Activated naive CD8-positive, alpha-beta T cell treated with anti-CD3 and anti-CD28 coated beads for 36 hours (primary cell): ENCODE measurements at places on chromosomes 12 and 14.
A peak's percentile ranks its signal among the peaks of the same experiment; 100 is the strongest.

- DNase-seq, result no peak
These were observed 124.6 kb downstream of the KICS2 start for GRCh38 chr12:64097366-64098105.

DNA sequence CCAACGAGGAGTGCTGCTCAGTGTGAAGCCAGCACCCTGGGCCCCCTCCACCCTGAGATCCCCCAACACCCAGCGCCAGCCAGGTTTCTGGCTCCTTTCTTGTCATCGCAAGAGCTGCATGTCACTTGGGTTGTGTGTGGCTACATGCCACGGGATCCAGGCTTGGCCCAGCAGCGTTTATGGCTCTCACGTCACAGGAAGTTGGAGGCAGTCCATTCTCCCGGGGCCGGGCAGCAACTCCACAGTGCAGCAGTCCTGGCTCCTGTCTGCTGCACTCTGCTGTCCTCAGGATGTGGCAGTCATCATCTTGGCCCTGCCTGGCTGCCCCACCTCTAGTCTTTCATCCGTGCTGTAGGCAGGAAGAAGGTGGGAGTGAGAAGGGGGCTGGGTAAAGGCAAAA, 78.3 kb downstream of the AACS start:
- no peak for DNase-seq

DNA sequence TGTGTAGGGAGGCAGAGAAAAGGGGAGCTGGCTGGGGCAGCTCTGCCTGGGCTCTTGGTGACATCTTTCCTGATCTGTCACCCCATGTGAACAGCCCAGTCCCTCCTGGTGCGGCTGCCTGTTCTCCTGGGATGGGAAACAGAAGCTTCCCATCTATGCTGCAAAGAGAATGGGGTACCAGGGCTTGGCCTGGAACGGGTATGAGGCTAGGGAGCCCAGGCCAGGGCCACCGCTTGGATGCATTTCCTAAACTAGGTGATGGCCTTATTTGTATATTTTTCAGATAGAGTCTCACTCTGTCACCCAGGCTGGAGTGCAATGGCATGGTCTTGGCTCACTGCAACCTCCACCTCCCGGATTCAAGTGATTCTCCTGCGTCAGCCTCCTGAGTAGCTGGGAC, 48.6 kb upstream of the PRMT8 start:
- DNase-seq, result no peak

DNA sequence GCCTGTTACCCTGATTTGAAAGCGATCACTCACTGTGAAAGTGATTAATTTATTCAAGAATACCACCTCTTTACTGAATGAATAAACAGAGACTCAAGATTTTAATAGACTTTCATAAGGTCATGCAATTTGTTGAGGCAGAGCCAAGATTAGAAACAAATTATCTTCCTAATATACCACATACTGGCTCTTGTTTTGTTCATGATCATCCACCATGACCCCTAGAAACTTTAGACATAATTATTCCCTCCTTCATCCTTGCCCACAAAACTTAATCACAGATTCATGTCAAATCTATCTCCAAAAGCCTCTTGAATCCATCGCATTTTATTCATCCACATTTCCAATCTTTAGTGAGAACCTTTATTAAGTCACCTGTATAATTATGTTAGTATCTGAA, 152.3 kb downstream of the ATXN7L3B start:
- no peak for DNase-seq

GRCh38 chr14:76257842-76258397, 106.2 kb downstream of the GPATCH2L start:
- DNase-seq, result no peak

DNA sequence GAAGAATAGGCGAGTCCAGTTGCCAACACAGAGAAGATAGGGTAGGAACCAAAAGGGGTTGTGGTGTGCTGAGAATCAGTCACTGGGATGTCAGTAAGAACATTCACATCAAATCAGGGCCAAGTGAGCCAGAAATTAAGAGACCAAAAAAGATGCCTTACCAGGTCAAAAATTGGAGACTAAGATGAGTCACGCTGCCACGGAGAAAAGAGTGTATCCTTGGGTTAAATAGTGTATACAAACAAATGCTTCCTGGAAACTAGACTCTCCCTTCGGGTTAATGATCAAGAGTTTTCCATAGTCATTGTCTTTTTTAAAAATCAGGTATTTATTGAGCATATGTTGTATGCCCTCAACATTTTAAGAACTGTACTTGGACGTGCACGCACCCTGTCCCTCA, 45.2 kb upstream of the BAZ1A start:
- DNase-seq, result no peak

DNA sequence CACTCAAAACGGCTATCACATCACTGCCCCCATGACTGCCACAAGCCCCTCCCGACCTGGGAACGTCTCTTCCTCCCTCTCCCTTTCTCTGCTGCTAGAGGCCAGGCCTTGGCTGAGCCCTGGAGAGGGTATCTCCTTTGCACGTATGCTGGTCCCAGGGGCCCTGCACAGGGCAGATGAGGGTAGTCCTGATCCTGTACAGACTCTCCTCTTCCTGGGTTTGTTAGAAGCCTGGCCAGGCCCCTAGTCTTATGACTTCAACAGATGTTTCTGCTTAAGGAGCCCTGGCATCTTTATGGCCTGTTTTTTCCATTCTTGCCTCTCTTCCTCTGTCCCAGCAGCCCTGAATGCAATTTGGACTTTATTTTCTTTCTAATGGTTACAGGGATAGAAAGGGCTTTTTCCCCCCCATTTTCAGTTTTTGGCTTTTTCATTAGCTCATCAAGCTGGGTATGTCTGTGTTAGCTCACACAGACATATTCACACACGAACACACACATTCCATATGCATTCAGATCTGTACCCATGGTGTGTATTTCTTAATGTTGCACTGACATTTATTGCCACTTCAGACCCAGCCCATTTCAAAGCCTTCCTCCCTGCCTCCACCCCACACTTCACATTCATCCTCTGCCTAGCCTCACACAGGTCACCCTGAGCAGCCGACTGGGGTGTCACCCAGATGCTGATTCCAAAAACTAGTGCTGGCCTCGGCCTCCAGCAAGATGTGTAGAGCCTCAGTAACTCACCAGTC, 203.2 kb downstream of the ZFP36L1 start:
- no peak for DNase-seq

GRCh38 chr12:5716201-5716600, 228.9 kb downstream of the ANO2 start:
- DNase-seq, result no peak

GRCh38 chr12:14367040-14367661, 1.7 kb downstream of the ATF7IP start:
- no peak for DNase-seq

DNA sequence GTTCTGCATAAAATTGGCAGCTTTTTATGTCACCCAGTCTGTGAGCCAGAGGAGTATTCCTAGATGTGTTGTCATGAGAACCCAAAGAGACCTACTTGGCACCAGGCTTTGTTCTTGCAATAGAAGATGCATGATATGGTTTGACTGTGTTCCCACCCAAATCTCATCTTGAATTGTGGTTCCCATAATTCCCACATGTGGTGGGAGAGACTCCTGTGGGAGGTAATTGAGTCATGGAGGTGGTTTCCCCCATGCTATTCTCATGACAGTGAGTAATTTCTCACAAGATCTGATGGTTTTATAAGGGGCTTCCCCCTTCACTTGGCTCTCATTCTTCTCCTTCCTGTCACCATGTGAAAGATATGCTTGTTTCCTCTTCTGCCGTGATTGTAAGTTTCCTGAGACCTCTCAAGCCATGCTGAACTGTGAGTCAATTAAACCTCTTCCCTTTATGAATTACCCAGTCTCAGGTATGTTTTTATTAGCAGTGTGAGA, 572.0 kb upstream of the ATP2B1 start:
- peak; percentile 30 for DNase-seq

GRCh38 chr12:14327711-14328110, 37.8 kb upstream of the ATF7IP start:
- DNase-seq, result no peak

DNA sequence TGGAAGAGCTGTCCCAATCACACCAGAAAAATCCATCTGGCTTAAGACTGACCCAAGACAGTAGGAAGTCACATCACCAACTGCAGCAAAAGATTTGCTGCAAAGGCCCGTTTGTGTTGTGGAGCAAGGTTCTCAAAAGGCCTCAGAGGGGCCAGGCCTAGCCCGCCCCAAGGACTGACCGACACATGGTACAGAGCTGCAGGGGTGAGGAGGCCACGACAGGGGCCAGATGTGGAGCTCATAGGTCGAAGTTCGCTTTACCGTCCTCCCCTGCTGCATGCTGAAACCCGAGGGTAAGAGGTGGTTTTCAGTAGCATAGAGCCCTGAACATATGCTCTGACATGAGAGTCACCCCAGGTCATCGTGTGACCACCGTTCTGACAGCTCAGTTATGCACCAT, 35.5 kb downstream of the PLBD1 start:
- no peak for DNase-seq

- DNase-seq, result peak; percentile 89
These were observed at the start of the genes C12orf57 and RNU7-1 for GRCh38 chr12:6943722-6944380. TSS of gene C12orf57 (plus strand) at chr12:6944022. CDS start at chr12:6944122, 100 bp downstream. TSS of gene RNU7-1 (plus strand) at chr12:6943816.

GRCh38 chr12:132364348-132364902, 35.0 kb upstream of the GALNT9 start:
- no peak for DNase-seq

DNA sequence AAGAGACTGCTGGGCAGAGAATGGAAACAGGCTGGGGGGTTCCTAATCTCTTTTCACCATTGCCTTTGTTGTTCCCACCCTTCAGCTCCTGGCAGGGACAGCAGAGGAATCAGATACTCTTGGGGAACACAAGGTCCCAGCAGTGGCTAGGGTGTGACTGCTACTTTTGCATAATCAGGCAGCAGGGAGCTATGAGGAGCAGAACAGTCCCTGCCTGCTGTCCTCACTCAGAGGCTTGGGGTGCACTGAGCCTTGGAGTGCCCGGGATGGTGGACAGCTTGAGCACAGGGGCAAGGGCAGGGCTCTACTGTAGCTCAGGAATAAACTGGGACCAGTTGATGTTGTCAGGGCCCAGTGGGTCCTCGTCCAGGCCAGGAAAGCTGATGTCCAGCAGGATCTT, 1.5 kb upstream of the TEX52 start:
- DNase-seq, result no peak

- no peak for DNase-seq
These were observed 1.2 kb downstream of the TARBP2 start for GRCh38 chr12:53502331-53502730.

- DNase-seq, result no peak
These were observed 243.8 kb downstream of the ADGRD1 start for GRCh38 chr12:131197490-131197889.

DNA sequence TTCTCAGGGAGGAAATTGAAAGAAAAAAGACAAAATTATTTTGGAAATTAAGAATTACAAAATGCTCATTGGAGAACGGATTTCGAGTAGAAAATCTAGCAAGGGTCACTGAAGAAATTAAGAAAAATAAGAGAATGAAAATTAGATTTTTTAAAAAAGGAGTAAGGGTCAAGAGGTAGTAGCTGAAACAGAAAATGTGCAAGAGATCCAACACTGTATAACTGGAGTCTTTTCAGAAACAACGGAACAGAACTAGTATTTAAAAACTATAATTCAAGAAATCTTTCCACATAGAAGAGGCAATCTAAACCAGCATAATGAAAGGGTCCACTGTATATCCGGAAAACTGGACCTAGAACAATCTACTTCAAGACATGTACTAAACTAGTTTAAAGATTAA, 28.2 kb downstream of the ATP2B1 start:
- DNase-seq, result no peak

DNA sequence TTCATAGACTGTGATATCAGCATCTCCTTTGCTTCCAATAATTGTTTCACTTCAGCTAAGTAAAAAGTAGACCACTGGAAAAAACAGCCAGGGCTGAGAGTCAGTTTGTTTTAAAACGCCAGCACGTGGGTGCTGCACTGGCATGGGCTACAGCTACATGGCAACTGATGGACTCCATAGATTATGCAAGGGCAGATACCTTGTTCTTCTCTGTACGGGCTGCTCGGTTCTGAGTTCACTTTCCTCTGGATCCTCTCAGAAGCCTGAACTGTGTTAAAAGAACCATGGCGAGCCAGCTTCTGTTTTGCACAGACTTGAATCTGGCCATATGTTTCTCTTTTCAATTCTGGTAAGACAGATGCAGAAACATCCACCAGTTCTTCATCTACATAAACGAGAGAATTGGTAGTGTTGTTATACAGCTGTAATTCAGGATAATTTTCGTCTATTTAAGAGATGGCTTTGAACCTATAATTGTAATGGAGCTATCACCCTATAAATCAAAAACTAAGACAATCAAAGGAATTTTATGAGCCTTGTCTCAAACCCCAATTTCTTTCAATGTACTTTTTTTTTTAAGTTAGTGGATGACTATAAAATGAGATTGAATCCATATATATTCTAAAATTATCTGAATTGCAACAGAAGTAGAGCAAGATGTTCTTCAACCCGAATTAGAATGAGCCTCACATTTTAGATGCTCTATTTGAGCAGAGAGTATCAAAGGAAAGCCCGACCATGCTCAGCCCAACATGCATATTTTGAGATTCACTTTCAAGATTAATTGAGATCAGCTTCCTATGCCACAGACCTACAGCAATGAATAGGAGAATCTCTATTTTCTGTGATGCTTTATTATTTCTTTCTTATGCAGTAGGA, 31.5 kb downstream of the E2F7 start:
- DNase-seq, result no peak

GRCh38 chr12:130301559-130301958, 36.1 kb upstream of the PIWIL1 start:
- no peak for DNase-seq

DNA sequence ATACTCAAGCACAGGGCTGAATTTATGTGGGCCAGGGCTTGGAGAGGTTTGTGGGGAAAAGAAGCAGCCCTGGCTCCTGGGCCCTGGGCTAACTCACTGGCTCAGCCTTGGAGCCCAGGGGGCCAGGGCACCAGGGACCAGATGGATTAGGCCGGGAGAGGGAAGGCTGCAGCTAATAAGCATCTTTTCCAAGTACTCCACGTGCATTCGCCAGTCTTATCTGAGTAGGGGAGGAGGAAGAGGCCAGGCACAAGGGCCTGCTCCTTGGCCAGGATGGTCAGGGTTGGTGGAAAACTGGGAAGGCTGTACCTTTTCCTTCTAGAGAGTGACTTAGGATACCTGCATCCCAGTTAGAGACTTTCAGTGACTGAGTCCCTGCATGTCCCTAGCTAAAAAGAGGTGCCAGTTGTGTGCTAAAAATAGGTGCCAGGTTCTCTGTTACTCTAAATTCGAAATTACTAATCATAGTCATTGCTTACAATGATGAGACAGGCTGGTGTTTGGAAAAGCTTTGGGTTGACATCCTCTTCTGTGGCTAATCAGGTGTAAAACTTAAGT, 1.3 kb downstream of the GLRX5 start:
- no peak for DNase-seq
